Stimulated activated CD4-positive, alpha-beta T cell treated with anti-CD3 and anti-CD28 coated beads, Interleukin-12 subunit alpha, Interleukin-12 subunit beta, amount 100 ng/mL, for 48 hours (primary cell): ENCODE measurements at places on chromosomes 3 and 15.

- no peak for DNase-seq
Observed at GRCh38 chr15:74392451-74392830, 25.0 kb upstream of the CYP11A1 start.

DNA sequence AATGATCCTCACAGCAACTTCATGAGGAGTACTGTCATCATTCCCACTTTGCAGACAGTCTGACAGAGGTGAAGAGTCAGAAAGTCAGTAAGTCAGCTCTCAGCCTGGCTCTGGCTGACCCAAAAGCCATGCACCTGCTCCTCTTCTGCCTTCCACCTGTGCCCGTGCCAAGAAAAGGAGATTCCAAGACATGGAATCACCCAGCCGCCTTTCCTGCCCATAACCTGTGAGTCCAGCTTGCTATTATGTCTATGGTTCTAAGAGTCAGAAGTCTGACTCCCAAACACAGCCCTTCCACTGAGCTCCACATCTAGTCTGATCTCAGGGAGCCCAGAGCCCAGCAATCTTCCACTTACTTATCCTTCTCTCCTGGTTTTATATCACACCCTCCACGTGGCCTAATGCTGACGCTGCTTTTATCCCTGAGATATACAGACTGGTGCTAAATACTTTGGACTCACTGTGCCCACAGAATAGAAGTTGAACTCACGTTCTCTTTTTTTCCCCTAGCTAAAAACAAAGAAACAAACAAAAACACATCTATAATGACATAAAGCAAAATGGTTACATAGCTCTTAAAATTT lies 66.0 kb downstream of the PLD1 start:
- DNase-seq, result no peak

GRCh38 chr15:78361771-78362506 lies 21.8 kb downstream of the CRABP1 start:
- no peak for DNase-seq

- no peak for DNase-seq
Observed at GRCh38 chr3:126746395-126747177, 42.5 kb downstream of the CHCHD6 start.

DNA sequence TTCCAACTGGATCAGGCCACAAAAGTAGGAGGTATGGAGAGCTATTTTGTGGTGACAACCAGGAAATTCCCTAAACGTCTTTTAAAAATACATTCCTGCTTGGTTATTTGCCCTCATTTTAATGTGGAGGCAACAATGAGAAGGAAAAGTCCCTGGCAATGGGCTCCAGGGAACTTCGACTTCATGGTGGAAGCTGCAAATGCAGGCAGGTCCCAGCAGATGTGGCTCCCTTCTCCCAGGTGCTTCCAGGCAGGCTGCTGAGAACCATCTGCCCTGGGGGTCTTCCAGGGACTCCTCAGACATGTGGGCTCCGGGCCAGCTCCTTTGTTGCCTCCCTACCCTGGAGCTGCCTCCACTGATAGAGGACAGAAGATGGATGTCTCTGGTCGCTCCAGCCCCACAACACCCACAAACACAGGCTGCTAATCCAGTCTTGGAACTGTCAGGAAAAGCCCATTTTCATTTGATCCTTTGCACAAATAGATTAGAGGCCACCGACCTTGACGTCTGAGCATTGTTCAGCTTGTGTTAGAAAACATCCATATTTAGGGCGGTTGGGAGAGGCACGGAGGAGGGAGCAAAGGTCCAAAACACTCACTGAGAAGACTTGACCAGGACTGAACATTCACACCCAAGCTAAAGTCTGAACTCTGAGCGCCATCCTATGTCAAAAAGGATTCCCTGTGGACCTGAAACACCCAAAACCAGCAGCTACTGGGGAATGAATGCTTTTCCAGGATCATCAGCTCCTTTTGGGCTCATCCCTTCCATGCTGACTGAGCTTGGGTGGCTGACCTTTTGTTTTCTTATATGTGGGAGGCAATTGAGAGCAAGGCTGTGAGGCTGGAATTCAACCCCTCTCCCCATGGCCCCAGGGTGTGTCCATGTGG lies 30.2 kb upstream of the SLCO2A1 start:
- DNase-seq, result no peak

- no peak for DNase-seq
Observed at GRCh38 chr3:58621086-58621830, 44.1 kb upstream of the FAM107A start.

DNA sequence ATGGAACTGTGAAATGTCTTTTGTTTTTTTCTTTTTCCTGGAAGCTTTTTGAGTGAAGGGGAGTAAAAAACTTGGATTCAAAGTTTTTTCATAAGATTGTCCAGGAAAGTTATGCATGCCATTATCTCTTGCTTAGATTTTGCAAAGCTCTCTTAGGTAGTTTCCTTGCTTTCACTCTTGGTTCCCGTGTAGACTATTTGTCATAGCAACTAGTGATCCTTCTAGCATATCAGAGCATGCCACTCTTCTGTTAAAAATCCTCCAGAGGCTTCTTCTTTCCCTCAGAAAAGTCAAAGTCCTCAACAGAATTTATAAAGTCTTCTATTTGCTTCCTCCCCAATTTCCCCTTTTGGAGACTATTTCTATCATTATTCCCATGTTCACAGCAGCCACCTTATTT lies 21.1 kb downstream of the GTF2E1 start:
- no peak for DNase-seq

- DNase-seq, result no peak
Observed at GRCh38 chr3:107753976-107754375, 231.2 kb downstream of the BBX start.

- DNase-seq, result no peak
Observed at GRCh38 chr3:24160424-24161095, 215.5 kb downstream of the NR1D2 start.

DNA sequence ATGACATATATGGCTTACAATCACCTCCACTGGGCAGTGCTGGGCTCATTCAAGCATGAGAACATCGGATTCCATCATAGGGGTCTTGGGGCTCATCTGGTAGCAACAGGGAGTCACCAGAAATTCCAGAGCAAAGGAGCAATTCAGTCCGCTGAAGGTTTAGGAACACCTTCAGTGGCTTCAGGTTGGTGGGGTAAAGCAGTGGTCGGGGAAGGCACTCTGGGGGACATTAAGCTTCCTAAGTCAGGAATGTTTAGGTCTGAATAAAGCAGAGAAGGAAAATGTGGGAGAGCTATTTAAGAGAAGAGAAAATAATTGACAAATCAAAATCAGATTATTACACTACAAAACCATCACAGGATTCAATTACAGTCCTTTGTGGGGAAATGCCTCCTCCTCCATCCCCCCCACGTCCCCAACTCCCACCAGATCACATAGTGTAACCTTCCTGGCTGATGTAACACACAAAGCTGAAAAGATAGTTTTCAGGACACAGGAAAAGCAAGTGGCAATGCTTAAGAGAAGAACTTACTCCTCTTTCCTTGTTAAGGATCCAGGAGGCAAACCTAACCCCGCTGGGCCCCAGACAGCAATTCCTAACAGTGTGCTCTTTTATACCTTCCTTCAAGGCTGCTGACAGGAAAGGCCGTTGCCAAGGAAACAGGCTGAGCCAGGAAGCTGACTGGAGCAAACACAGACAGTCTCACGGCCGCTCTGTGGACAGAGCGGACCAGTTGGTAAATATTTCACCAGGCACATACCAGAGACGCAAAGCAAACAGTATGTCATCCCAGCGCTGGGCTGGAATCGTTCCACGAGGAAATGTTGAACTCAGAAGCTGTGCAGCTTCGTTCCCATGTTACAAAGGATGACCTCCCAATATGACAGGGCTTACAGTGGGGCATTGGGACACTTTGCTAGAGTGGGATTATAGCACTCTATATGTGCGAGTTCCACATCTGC lies 57.5 kb upstream of the LMCD1 start:
- DNase-seq, result no peak

DNA sequence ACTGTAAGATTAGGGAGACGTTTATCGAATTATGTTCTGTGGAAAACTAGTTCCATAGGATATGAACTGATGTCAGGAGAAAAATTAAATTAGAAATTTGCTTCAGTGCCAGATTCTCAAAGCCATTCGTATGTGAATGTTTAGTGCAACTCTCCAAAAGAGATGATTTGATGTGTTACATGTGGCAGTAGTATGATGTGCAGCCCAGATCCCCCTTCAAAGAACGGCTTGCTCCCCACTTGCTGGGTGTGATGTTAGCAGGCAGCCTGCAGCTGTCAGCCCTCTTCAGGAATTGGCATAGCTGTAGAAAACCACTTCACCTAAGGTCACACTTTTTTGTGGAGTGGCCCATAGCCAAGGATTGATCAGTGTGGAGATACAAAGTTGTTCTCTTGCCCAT lies 127.0 kb upstream of the CCDC54 start:
- no peak for DNase-seq

DNA sequence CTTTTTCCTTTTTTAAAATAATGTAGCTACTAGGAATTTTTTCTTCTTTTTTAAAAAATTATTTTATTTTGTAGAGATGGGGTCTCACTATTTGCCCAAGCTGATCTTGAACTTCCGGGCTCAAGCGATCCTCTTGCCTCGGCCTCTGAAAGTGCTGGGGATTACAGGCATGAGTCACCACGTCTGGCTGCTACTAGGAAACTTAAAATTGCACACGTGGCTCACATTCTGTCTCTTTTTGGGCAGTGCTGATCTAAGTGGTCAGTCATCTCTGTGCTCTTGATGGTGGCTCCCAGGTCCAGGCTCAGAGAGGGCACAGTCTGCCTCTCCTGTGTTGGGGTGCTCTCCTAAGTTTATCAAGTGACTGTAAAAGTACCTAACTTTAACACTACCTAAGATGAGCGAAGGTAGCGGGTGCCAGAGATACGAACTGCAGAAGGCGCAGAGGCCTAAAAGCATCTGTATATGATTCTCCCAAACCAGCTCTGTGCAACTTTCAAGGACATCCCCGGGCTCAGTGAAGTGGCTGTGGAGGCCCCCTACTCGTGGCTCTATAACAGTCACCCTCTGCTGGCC lies 52.9 kb upstream of the SEC13 start:
- DNase-seq, result no peak

DNA sequence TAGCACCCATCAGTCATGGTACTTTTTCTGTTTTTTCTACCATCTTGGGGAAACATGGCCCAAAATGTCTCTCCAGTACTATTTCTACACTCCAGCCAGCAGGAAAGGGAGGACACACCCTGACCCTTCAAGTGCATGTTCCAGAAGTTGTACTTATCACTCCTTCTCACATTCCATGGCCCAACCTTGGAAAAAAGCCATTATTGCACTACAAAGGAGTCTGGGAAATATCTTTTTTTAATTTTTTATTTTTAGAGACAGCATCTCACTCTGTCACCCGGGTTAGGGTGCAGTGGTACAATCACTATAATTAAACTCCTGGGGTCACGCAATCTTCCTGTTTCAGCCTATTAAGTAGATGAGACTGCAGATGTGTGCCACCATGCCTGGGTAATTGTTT lies 100.0 kb upstream of the PPP2R3A start:
- DNase-seq, result no peak

- DNase-seq, result no peak
Observed at GRCh38 chr3:112745567-112746248, 101.0 kb downstream of the CD200R1L start.

DNA sequence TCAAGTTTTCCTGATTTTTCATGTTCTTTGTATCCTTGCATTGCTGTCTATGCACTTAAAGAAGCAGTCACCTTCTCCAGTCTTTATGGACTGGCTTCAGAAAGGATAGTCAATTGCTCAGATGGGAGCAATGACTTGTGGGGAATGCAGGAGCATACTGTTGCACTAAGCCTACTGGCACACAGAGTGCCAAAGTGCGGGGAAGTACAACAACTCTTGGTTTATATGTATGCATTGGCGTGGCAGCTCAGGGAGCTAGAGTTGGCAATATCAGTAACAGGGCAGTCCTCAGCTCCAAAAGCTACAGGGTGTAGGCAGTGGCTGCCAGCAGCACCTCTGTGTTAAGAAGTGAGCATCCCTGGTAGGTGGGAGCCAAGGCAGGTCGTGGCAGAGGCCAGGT lies 141.1 kb downstream of the SCAPER start:
- no peak for DNase-seq

- DNase-seq, result peak; percentile 57
Observed at GRCh38 chr3:73086071-73086494, 24.6 kb downstream of the EBLN2 start.

DNA sequence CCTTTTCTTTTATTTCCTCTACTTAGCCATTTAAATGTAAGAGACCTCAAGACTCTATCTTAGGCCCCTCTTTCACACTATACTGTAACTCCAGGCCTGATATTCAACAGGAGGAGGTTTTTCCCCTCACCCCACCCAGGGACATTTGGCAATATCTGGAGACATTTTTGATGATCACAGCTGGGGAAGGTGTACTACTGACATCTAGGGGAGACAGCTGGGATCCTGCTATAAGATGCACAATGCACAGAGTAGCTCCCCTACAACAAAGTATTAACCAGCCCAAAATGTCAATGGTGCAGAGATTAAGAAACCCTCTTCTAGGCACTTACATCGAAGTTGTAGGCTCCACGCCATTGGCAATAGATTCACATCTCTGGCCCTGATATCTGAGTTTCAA lies 517.5 kb upstream of the UBE2E2 start:
- DNase-seq, result no peak

GRCh38 chr3:148600902-148601765 lies 96.6 kb upstream of the AGTR1 start:
- no peak for DNase-seq

DNA sequence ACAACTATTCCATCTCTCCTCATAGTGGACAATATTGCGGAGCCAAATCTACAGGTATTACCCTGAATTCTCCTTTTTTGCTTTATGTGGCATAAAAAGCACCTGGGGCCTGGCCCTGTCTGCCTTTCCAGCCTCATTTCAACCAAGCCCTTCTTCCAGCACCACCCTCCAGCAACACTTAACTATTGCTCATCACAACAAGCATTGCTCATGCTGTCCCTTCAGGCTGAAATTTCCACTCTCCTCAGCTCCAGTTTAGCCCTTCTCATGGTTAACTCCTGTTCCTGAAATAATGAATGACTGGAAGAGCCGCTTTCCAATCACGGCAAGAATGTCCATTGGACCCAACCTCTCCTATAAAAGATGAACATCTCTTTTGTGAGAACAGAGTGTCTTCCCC lies 107.4 kb downstream of the P2RY1 start:
- DNase-seq, result no peak

GRCh38 chr15:26883466-26883865 lies 16.6 kb downstream of the GABRA5 start:
- no peak for DNase-seq

DNA sequence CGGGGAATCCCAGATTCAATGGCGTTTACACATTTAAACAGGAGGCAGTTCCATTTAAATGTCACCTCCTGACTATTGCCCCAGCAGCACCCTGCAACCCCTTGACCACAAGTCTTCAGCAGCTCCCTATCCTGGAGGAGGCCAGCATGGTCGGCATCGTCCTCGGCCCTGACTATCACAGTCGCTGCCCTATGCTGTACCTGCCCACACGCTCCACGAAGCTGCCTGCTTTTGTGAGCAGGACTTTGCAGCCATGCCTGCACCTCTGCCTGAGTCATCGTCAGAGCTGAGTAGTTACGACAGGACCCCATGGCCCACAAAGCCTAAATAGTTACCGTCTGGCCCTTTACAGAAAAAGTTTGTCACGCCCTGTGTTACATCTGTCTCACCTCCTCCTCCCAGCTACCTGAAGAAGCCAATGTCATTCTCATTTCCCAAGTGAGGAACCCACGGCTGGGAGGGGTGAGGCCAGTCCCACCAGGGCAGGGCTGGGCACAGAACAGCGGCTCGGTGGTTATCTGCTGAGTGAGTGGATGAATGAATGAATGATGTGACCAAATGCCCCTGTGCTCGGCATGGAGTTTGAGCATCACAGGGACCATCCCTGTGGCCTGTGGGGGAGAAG lies 47.8 kb upstream of the IQSEC1 start:
- no peak for DNase-seq

- DNase-seq, result no peak
Observed at GRCh38 chr3:108159865-108160264, 62.4 kb downstream of the IFT57 start.
